Bronchus fibroblast of lung (primary cell): ENCODE measurements at places on chromosomes 11 and 22. TPM values are rescaled to one million over a fixed set of nuclear protein-coding genes. Genes with fewer than 3 reads are reported as not detected.

Gene HDAC10
- total RNA-seq, result 12.8 and 18.5 TPM in 2 replicates

Gene GLB1L3
- total RNA-seq, result not detected in 2 replicates

Gene TTLL8
- total RNA-seq, result not detected in 2 replicates

Gene HSPA8
- total RNA-seq, result 1,410 and 1,468 TPM in 2 replicates

Gene STK33
- 5.9 and 6.1 TPM in 2 replicates for total RNA-seq

Gene PDE2A
- total RNA-seq, result 0.17 and 0.30 TPM in 2 replicates

Gene SLC25A1
- 241 and 248 TPM in 2 replicates for total RNA-seq
